ENCODE measurements at places on chromosomes 11 and 22.

GRCh38 chr22:23774922-23775436 is 2.3 kb downstream of the MMP11 start:
- DNase-seq, result no peak

DNA sequence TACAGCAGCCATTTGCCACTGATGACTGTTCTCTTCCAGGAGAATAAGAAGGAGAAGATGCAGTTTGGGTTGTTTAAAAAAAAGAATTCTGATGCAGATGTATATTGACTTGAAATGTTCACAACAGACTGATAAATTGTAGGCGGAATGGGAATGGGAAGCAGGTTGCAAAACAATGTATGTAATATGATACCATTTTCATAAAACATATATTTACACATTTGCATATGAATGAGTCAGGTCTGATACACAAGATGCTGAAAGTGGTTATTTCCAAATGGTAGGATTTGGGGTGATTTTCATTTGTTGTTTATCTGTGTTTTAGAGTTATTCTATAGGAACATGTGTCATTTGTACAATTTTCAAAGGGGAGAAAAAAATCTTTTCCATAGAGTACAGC is 9.0 kb upstream of the RCN1 start:
- DNase-seq, result no peak

DNA sequence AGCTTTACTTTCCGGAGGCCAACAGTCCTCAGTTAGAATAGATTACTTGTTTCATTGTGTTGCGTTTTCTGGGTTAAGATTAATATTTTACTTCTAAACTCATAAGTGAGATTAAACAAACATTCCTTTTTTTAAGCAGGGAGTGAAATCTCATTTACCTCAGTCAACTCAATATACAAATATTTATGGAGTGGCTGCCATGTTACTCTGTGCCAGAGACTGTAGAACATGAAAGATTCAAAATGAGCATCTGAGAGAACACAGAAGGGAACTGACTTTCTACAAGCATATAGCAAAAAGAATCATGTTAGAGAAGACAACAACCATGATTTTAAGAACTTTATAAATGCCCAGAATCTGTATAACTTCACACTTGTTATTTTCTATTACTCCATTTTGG is 3.4 kb upstream of the LRRC55 start:
- no peak for DNase-seq

- DNase-seq, result no peak
Measured at GRCh38 chr11:75986966-75987365, 172.0 kb downstream of the UVRAG start.

DNA sequence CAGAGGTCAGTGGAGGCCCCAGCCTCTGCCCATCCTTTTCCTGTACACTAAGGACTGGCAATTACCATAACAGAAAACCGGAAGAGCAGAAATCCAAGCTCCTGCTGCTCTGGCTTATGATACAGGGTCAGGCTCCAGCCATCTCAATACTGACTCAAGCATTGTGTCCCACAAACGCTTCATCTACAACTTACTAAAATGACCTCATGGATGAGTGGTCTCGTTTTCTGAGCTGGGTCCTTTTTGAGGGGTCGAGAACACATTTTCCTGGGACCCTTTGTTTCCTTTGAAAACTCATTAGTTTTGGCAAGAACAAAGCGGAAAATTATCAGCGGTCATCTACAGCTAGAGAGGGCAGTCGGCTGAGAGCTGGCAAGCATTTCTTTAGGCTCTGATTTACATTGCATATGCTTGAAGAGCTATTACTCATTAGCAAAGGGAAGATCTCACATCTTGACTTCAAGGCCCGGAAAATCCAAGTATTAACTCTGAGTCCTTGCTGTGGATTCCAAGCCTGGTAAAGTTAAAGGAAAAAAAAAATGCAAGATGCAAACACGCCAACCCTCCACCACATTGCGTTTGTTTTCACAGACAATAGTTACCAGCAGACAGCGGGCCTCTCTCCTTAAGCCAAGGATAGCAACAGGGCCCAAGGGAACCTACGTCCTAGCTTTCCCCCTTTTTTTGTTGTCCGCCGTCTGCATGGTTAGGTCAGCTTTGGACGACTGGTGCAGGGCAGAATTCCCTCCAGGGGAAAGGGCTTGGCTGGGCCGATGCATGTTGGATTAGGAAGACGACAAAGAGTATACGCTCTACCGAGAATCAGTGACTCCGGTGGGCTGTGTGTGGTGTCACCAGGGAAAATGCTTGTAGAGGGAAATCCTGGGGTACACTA is 1.8 kb downstream of the TESMIN start:
- no peak for DNase-seq

GRCh38 chr11:34658071-34659015 is 37.5 kb downstream of the EHF start:
- no peak for DNase-seq

All from CD4-positive, alpha-beta T cell treated with Interleukin-6 at 100 ng/mL for 8 hours (primary cell).